Activated CD4-positive, alpha-beta T cell treated with anti-CD3 and anti-CD28 coated beads, Interleukin-2, amount 10 ng/mL, durations not matched to agents 24 days and 14 days (primary cell): ENCODE measurements at places on chromosomes 7 and 10. TPM values are rescaled to one million over a fixed set of nuclear protein-coding genes. Genes with fewer than 3 reads are reported as not detected.

GRCh38 chr10:8047452-8048280 is 6.8 kb upstream of the GATA3 start:
- DNase-seq: peak; percentile 68

DNA sequence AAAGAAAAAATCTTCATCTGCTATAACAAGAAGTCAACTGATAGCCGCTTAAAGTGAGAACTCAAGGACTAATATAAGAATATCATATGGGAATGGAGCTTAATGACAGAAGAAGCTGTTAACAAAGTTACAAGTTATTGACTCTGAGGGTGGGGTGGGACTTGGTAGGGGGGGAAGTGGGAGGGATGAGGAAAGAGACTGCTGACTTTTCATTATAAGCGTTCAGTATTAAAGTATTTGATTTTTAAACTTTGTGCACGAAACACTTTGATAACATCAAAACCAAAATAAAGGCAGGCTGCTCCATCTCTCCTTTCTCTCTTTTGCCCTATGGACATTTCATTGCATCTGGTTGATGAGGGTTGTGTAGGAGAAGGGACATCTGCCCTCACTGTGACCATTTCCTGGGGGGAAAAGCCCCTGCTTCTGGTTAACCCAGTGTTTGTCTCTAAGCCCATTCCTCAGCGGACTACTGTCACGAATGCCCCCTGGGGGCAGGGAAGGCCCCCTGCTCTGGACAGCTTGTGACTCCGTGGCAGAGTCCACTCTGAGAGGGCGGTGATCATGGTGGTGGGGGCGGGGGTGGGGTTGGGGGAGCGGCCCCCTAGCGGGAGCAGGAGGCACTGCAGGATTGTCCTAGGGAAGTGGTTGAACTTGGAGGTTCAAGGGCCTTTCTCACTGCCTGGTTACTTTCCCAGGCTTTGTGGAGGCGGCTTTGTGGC is 17.4 kb downstream of the SLC13A4 start:
- peak; percentile 67 for DNase-seq

GRCh38 chr10:48683868-48684267 is 805 bp upstream of the WDFY4 start:
- DNase-seq: peak; percentile 6

Gene STAMBPL1
- total RNA-seq: 41.9 and 43.5 TPM in 2 replicates

Gene ALOX5
- total RNA-seq: 1.0 and 2.4 TPM in 2 replicates
